Left cardiac atrium (tissue), 4 donors: ENCODE measurements at places on chromosomes 6 and 20.

DNA sequence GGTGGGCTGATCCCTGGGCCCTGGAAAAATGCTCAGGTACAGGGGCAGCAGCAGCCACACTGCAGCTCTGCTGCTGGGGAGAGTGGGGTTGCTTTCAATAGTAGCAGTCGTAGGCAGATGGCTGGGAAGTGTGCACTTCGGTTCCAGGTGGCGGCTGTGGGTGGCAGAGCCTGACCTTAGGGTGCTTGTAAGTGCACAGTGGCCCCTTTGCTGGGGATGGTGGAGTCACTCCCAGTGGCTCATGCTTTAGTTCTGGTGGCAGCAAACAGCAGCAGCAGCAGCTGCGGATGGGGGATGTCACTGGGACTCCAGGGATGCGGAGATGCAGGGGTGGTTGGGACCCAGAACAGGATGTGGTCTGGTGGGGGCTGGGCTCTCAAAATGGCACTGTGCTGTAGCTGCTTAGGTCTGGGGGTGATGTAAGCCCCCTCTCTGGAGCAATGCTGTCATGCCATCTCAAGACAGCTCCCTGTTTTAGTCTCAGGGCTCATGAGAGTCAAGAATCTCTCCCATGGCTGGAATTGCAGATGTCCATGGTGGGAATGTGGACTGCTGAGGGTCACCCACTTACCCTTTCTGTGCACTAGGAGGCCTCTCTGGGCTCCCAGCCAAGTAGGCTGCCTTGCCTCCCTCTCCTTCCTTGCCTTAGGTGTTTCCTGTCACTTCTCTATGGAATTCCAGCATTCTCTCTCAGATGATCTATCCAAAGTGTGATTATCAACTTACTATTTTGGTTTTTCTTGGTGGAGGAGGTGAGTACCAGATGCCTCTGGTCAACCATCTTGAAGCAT, 146.7 kb upstream of the SLC22A23 start:
- no peak for DNase-seq

- DNase-seq = no peak
Observed at GRCh38 chr6:69880601-69881000, 14.2 kb downstream of the COL19A1 start.

DNA sequence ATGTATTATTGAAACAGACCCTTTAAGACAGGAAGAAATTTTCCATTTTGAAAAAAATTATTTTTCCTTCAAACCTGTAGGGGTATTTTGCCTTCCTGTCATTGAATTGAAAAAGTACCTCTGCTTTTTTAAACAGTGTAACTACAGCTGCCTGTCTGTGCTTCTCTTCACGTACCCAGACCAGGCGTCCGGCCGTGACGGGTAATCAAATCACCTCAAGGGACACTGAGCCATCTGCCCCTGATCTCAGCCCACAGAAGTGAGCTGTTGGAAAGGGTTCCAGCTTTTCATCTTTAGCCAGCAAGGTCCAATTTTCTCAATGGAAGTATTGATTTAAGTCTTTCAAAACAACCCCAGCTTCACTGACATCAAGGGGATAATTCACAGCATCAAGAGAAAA, 58.0 kb downstream of the SLC35D3 start:
- no peak for DNase-seq

GRCh38 chr6:108673602-108674001, 112.9 kb downstream of the FOXO3 start:
- DNase-seq = no peak

DNA sequence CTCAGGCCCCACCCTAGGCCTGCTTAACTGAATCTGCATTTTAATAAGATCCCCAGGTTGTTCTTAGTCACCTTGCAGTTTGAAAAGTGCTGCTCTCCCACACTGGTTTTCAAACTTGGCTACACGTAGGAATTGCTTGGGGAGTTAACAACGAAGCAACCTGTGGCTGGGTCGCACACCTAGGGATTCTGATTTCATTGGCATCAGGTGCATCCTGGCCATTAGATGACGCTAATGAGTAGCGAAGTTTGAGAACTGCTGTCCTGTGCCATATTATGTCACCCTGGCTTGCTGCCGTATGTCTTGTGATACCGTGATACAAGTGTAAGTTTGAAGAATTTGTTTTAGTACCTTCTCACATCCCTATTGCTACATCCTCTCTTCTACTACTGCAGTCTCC, 28.2 kb upstream of the FUCA2 start:
- no peak for DNase-seq

DNA sequence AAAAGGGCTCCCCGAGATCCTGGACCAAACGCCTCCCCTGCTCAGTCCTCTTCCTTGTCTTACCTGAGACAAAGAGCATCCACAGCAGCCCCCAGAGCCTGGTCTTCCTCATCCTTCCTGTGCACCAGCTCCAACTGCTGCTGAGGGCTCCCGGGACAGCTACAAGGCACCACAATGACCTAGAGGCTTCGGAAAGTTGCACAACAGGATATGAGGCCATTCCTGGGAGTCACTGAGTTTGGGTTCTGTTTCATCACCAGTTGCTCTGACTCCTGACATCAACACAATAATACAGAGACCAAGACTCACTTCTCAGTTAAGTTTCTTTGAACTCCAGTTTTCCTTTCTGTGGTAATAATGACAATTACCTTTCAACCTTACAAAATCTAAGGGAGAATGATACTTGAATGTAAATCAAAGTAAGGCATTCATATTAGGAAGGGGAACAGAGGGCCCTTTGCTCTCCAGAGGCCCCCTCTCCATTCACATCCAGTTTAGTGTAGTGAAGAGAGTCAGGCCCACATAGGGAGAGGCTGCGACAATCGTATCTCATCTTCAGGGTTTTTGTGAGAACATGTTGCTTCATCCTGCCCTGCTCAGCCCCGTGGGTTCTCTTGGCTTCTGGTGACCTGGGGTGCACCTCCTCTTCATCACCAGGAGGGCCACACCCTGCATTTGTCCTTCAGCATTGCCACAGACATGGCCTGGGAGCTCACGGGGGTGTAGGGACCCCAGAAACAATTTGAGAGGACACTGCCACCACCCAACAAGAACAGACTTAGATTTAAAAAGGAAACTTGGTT, at the start of gene TREM1:
TREM1 (minus strand) TSS at position 139 of the 803 bp plus-strand sequence; CDS start at position 112, 27 bp downstream.
- DNase-seq = peak; percentile 43

GRCh38 chr20:48825566-48825920, 2.3 kb downstream of the PREX1 start:
- no peak for DNase-seq

- DNase-seq = no peak
Observed at GRCh38 chr6:99432877-99433276, 7.8 kb upstream of the PNISR start.

- no peak for DNase-seq
Observed at GRCh38 chr6:88856566-88856965, 106.9 kb downstream of the RNGTT start.

DNA sequence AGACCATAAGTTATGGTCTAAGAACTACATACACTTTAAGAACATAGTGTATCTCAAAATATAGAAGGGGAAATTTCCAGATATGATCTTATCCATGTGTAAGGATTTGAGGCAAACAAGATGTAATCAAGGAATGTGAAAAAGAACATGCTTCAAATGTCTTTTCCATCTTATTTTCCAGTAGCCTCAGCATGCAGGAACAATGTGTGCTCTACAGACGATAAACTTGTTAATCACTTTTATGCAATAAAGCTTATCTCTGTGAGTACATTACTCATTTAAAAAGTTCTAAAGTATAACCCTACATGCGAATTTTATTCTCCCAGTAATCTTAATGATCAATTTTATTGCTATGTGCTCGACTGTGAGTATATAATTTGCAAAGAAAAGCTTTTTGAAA, 185.2 kb downstream of the ALDH8A1 start:
- DNase-seq = no peak

DNA sequence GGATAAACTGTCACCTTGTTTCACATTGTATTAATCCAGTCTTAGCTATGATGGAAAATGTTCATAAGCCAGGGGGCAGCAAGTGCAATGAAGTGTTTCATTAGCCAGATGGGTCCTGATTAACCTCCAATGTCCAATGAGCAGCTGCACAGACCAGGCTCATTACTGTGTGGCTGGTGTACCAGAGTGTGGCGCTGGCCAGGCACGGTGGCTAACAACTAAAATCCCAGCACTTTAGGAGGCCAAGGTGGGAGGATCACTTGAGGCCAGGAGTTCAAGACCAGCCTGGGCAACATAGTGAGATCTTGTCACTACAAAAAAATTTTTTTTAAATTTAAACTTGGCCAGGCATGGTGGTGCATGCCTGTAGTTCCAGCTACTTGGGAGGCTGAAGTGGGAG, 201.7 kb upstream of the FOXQ1 start:
- no peak for DNase-seq

DNA sequence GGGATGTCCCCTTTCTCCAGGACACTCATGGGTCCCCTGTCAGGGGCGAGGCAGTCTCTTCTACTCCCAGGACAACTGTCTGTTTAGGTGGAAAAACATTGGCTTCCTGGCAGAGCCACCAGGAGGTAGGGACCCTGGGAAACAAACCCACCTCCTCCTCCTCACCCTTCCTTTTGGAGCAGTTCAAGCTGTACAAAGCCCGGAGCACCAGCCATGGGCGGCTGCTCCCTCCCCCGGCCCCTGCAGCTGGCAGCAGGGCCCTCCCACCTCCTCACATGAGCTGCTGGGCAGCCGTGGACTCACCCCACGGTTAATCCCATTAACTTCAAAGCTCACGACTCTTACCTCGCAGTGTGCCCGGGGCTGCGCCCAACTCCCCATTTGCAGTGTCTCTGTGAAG, 48.6 kb downstream of the CDH4 start:
- no peak for DNase-seq

DNA sequence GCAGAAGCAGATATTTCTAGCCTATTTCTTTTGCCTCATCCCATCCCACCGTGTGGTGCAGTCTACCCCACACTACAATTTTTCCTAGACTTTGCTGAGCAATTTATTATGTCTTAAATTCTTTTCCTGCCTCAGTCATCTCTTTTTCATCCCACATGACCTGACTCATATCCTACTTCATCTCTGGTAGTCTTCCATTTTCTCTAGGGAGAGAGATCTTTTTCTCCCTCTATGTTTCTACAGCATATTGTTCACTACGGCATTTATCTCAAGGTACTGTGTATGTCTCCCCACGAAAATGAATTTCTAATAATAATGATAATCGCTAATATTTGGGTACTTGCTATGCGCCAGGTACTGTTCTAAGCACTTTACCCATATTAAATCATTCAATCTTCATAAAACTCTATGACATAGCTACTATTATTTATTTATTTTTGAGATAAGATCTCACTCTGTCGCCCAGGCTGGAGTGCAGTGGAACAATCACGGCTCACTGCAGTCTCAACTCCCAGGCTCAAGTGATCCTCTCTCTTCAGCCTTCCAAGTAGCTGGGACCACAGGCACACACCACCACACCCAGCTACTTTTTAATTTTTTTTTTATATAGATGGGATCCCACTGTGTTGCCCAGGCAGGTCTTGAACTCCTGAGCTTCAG, 15.6 kb downstream of the PDSS2 start:
- DNase-seq = no peak

DNA sequence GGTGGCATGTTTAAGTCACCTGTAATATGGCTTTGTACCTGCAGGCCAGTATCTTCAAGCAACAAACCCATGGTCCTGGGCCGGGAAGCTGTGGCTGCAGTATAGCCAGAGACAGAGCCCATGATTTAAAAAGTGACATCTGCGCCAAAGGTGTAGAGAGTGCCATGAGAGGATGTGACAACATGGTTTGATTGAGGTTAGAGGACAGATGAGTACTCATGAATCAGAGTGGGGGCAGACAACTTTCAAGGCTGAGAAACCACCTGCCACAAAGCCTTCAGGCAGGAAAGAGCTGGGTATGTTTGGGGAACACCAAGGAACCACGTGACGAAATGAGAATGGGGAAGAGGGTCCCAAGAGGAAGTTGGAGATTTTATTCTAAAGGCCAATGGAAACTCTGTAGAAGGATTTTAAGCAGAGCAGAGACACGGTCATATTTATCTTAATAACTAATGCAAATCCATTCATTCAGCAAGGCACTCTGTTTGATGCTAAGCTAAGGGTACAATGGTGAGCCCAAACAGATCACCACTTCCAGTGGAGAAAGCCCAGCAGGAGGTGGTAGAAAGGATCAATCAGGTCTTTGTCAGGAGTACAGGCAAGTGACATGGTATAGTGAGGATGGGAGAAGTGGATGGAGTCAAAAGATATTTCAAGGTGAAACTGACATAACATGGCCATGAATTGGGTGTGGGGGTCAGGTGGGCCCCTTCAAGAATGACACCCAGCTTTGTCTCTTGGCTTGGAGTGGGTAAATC, 3.4 kb upstream of the MICAL1 start:
- no peak for DNase-seq

GRCh38 chr6:169701954-169702839, at the start of the genes C6orf120 and WDR27:
Gene C6orf120 (plus strand): TSS chr6:169702126. CDS start chr6:169702460, 334 bp downstream.
Gene WDR27 (minus strand): TSS chr6:169702029. CDS start chr6:169689005, 13,024 bp downstream.
- DNase-seq = peak; percentile 99

DNA sequence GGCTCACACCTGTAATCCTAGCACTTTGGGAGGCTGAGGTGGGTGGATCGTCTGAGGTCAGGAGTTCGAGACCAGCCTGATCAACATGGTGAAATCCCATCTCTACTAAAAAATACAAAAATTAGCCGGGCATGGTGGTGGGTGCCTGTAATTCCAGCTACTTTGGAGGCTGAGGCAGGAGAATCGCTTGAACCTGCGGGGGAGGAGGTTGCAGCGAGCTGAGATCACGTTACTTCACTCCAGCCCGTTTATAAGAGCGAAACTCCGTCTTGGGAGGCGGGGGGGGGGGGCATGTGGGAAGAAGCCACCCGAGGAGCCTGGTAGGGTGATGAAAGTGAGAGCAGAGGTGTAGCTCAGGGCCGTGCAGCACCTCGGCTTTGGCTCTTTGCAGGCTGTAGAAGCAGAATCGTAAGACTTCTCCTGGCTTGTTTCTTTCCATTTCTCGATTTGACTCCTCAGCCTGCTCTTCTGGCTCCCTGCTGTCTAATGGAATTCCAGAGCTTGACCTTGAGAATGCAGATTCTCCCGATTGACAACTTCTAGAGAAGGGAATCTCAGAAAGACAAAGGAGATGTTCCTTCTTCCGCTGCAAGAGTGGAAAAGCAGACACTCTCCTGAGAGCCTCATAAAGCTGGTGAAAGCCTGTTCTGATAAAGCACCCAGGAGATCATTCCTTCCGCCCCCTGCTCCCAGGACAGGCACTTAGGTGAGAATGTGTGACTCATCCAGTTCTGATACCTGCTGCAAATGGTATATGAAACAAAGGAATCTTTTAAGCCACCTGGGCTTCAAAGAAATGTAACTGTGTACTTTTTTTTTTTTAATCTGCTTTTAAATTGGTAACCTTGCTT, 26.0 kb upstream of the PPP1R16B start:
- no peak for DNase-seq

DNA sequence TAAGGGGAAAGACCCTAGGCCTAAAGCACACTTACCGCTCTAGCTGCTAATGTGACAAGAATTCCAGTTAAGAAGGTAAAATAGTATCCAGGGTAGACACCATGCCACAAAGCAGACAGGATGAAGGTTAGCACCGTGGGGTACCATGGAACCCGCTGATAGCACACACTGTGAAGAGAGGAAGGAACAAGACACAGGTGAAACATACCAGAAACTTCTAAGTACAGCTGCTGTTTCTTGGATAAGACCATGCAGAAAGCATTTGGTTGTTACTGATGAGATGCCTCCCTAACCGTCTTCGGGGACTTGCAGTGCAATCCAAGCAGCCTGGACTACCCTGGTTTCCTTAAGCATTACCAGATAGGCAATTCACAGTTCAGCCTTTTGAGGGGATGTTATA, 99.4 kb downstream of the MBOAT1 start:
- no peak for DNase-seq
